WTC11 (cell line): ENCODE measurements at places on chromosomes 12 and 14.

GRCh38 chr12:120748242-120748641, 22.6 kb downstream of the ACADS start:
- no peak for DNase-seq

- DNase-seq = no peak
These were observed 46.7 kb downstream of the BORCS5 start for GRCh38 chr12:12403264-12404248.

GRCh38 chr12:54759751-54760150, 94.6 kb upstream of the MUCL1 start:
- peak; percentile 43 for DNase-seq

- DNase-seq = no peak
These were observed 411.6 kb downstream of the CCER1 start for GRCh38 chr12:90543374-90543773.

- DNase-seq = no peak
These were observed 105.2 kb downstream of the GARIN6 start for GRCh38 chr12:99752740-99753139.

DNA sequence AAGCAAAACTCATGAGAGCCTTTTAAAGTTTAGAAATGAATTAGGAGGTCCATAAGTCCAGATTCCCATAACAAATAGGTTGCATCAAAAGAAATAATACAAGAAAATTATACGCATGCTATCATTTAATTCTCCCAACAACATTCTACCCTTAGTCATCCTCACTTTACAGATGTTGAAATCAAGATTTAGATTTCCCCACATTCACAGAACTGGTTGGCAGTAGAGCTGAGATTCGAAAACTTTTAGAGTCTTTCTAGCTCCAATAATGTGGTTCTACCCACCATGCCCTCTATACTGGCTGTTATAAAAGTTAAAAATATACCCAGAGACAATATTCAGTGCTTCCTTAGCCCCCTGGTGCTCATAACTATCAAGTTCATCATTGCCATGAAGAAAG, 56.6 kb upstream of the METAP2 start:
- DNase-seq = no peak
